Stimulated activated CD8-positive, alpha-beta memory T cell treated with anti-CD3 and anti-CD28 coated beads, Interleukin-4, amount 100 ng/mL, for 4 hours (primary cell): ENCODE measurements at places on chromosomes 6 and 20.

GRCh38 chr6:43740321-43740960, 29.6 kb upstream of the VEGFA start:
- no peak for DNase-seq

GRCh38 chr6:111997853-111998208, 56.1 kb upstream of the CCN6 start:
- DNase-seq, result no peak

- peak; percentile 67 for DNase-seq
Observed at GRCh38 chr20:62971950-62972844, 19.7 kb downstream of the SLC17A9 start.

DNA sequence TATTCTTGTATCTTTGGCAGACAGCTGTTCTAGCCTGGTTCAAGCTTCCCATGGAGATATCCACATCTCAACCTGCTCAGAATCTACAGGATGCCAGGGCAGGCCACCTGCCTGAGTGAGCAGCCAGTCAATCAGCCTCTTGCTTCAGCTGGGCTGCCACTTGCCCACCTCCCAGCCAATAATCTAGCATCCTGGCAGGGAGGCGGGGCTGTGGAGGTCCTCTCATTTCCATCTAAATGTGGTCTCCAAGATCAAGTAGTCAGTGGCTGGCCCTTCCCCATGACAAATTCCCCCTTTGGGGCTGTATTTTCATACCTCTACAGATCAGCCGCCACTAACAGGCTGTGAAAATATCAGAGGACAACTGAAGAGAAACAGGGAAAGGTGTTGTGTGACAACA, 33.0 kb upstream of the SPDEF start:
- no peak for DNase-seq

DNA sequence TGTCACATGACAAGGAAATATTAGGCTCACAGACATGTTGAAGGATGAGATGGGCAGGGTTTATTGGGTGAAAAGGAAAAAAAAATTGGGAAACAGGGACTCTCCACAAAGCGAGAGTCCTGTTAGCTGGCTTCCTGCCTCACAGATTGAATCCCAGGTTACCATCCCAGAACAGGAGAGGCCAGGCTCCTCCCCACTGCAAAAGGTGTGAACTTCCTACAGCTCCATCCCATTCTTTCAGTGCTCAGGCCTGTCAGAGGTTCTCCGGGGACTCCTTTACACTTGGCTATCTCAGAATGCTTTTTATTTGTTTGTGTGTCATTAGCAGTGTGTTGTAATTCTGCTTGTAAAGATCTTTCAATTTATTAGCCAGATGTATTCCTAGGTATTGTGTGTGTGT, 115.1 kb downstream of the ADTRP start:
- no peak for DNase-seq

- DNase-seq, result no peak
Observed at GRCh38 chr20:61832181-61832580, 233.5 kb downstream of the TAF4 start.

- DNase-seq, result no peak
Observed at GRCh38 chr20:34315236-34315635, 12.1 kb upstream of the AHCY start.

DNA sequence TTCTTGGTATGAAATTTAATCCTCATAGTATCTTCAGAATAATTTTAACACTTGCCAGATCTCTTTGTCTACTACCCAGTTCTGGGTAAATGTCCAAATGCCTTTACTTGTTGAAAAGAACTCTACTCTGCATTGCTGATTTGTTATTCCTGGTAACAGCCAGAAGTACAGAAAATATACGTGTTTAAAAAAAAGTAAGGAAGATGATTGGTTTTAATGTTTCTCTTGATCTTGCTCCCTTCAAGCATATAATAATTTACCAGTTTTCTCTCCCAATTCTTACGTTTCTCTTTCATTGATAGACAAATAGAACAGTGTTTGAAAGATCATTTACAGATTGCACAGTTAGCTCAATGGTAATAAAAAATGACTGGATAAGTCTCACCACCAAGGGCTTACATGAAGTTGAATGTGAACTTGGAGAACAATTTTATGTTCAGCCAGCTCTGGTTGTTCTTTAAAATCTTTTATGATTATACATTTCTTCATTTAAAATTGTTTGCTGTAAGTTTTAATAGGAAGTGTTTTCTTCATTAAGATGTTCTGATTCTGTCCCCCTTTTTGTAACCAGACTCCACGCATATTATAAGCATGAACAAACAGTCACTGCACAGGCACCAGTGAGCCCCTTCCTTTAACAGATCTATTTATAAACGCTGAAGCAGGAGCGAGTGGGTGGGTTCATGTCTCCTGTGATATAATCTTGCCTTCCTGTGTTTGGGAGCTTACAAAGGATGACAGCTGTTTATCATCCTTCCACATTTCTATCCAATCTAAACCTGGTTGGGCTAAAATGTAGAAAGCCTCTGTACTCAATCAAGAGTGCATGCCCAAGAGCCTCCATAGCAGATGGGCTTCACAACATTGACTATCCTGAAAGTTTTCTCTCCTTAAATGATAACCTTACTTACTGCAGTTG, 299.5 kb downstream of the PRL start:
- no peak for DNase-seq

DNA sequence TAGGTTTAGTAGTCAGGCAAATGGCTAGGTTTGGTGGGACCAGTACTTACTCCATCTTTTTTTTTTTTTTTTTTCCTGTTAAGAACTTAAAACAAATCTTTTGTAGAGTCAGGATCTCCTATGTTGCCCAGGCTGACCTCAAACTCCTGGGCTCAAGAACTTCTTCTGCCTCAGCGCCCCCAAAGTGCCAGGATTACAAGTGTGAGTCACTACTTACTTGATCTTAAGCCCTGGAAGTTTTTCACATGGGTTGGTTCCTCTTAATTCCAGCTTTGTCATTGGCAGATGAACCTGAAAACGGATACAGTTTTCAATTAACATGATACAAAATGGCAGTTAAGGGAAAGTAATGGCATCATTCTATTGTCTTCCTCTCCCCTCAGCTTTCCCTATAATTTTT, 179.4 kb upstream of the JAG1 start:
- no peak for DNase-seq
